Activated CD8-positive, alpha-beta memory T cell treated with anti-CD3 and anti-CD28 coated beads for 1 hour (primary cell): ENCODE measurements at places on chromosomes 1 and 21.

DNA sequence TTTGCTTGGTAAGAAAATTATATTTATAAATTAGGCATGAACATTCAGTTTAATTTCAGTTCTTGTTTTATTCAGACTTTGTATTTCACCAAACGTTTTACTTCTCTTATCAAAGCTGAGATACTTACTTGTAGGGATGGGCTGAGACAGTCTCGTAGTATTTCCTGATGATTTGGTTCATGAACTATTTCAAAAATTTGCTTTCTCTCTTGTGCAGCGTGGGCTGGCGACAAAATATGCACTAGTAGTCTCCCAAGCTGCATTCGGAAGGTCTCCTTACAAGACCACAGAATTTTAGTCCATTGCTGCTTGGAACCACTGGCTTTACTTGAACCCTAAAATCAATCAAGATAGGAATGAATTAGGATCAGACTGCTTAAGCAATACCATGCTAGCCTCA is 91.7 kb upstream of the GNG4 start:
- no peak for DNase-seq

GRCh38 chr1:244815600-244816099 is 19.8 kb upstream of the COX20 start:
- DNase-seq, result no peak

GRCh38 chr1:201702936-201703335 is 126.0 kb upstream of the IPO9 start:
- DNase-seq, result no peak

- no peak for DNase-seq
Measured at GRCh38 chr1:10630661-10631120, 155.9 kb downstream of the PEX14 start.

DNA sequence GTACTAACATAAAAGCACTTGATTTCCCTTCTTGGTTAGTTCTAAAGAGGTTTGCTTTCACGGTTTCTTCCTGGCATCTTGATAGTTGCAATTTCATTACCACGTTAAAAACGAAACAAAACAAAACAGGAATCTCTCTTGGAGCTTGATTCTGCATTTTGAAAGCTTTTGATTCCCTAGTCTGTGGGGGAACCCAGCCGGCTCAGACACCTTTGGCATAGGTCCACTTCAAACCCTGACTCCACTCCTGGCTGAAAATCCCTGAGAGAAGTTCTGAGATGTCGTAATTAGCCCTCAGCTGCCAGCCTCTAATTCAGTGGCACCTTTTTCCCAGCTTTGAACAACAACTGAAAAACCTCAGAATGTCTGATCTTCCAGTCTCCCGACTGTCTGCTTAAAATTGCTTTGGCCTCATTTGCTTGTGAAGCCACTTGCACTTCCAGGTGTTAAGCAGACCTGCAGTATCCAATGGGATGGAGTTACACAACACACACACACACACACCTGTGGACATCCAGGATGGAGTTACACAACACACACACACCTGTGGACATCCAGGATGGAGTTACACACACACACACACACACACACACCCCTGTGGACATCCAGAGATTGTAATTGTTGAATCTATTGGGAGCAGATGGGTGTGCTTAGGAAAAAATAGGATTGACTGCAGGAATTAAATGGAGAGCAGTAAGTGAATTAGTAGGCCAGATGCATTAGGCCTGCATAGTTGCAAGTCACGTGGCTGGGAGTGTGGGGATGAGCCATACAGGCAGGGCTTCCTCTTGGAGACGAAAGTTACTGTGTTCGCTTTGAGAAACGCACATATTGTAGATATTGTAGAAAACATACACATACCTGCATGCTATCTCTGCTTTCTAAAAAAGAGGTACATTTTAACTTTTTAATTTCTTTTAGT is 285.6 kb upstream of the FMN2 start:
- DNase-seq, result no peak

DNA sequence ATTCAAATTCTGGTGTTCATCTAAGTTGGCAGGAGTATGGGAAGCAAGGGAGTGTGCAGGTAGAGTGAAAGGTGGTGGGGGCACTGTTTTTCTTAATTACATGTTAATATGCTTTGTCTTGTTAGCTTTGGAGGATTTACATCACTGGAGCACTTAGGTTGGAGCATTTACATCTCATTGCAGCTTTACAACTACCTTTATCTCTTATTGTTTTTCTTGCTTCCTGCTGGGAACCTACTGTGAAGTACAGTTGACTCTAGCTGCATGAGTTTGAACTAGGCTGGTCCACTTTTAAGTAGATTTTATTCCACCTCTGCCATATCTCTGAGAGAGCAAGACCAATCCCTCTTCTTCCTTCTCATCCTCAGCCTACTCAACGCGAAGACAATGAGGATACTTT is 554.8 kb upstream of the B3GALT2 start:
- DNase-seq, result no peak

- no peak for DNase-seq
Measured at GRCh38 chr1:218558271-218558810, 213.2 kb downstream of the TGFB2 start.

DNA sequence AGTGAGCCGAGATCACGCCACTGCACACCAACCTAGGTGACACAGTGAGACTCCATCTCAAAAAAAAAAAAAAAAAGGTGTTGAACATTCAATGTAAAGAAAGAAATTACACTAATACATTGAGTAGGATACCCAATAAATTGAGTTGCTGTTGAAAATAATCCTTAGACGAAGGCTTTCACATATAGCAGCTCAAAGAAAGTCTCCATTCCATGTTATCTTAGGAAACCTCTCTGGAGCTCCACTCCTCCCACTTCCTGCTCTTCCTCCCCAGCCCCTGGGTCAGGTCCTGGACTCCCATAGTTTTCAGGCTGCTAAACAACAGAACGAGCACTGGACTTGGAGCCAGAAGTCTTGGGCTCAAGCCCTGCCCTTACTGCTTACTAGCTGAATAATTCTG is 15.6 kb upstream of the CNR2 start:
- no peak for DNase-seq

DNA sequence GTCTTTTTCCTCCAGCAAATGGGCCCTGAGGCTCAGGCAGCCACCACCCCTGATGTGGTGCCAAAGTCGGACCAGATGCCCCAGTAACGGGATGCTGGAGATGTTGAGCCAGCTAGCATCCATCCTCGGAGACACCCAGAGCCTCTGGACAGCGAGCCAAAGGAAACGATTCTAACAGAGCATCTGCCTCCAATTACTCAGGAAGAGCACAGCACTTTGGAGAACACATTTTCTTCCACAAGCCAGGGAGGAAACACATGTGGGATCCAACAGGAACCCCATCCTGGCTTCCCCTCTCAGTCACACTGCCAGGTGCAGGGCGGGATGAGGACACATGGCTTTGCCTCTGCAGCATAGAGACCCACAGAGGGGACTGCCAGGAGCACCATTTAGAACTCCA is 44.9 kb downstream of the C1orf198 start:
- no peak for DNase-seq

DNA sequence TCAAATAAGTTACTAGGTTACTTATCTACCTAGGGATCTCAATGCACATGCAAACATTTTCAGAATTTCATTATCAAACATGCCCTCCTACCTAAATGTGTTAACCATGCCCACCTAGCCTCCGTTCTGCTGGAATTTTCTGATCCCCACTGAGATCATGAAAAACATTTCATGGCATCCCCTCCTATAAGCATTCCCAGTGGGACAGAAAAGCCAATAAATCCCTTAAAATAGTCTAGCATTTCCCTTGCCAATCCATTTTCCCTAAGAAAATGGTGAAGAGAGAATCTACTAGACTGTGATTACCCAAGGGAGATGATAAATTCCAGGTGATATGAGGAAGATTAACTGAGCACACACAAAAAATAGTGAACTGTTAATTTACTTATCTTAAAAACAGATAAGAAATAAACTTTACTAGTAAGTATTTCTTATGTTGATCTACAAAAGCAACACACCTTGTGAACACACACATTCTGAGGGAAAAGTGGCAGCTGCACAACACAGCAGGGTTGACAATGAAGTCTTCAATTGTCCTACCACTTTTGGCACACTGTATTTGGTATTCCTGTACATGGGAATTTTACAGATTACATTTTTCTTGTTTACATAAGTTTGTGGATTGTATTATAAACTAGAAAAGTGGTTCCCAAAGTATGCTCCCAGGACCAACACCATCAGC is 49.6 kb downstream of the ARID4B start:
- no peak for DNase-seq

GRCh38 chr1:36919491-36920145 is 114.7 kb downstream of the GRIK3 start:
- DNase-seq, result no peak

GRCh38 chr1:209736490-209737117 is 19.2 kb upstream of the TRAF3IP3 start:
- no peak for DNase-seq

DNA sequence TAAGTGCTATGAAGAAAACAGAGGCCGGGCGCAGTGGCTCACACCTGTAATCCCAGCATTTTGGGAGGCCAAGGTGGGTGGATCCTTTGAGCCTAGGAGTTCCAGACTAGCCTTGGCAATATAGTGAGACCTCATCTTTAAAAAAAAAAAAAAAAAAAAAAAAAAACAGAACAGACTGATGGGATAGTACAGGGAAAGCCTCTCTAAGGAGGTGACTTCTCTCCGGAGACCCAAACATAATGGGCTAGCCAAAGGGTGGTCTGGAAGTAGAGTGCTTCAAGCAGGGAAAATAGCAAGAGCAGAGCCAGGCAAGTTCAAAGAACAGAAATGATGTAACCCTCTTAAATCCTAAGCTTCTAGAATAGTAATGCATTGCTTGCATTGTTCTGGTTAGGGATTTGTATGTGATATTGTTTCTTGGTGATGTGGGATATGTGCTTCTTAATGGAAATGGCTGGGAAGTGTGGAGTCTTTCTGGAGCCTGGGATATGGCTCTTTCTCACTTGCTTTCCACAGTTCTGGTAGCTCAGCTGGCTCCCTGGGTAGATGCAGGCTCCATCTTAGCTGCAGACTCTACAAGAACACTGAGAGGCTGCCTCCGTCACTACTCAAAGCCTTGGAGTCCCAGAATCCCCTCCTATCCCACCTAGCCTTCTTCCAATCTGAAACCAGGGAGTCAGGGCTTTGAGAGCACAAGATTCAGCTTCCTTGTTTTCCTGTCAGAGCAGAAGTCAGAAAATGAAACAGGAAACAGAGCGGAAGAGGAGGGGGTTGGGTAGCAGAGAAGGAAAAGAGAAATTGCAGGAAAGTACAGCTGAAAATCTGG is 1.9 kb upstream of the PIGV start:
- no peak for DNase-seq

- DNase-seq, result no peak
Measured at GRCh38 chr1:113858982-113859381, 12.5 kb downstream of the PTPN22 start.

DNA sequence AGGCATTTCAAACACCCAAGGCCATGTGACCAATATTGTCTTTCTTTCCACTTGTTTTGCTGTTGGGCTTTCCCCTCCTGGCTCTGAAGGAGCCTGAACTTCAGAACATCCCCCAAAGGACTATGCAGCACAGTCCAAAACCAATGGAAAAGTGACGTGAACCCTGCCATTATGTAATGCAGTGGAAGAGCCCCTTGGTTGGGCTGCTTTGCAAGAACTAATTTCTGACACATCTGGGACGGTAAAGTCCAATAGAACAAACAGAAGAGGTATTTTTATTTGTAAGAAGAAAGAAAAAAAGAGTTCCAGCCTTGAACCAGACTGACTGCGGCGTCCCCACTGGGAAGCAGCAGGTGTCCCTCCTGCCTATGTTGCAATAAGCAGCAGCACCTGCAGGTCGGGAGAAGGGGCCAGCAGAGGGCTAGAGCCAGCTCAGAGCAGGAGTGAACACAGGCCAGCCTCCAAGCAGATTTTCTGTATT is 116.7 kb downstream of the CDC7 start:
- DNase-seq, result no peak

DNA sequence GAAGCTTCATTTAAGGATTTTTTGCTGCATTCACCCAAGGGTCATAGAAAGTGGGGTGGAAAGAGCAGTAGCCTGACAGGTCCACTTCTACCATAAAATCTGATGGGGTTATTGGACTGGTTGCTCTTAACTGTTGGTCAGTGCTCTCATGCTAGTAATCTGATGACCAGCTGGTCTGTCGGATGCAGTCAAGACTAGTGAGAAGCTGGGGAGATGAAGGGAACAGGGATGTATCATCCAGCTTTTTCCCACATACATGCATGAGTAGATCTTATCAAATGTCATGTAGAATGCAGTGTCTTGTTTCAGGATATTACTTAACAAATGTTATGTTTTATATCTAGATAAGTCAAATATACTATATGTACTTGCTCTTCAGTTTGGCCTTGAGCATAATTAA is 11.1 kb downstream of the ATP1B1 start:
- no peak for DNase-seq

DNA sequence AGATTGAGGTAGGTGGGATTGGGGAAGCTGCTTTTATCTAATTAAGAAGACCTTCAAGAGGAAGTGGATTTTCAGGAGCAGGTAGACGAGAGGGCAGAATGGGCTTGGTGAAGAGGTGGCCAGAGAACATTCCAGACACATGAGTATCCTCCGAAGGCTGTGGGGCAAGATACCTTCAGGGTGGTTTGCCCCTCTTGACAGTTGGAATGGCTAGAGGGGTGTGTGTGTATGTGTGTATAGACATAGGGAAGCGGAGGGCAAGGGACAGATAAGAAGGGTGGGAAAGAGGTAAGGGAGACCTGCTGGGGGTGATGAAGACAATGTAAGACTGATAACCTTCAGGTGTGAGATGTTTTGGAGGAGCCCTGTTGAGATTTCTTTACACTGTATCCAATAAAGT is 46.8 kb upstream of the TSPAN2 start:
- DNase-seq, result no peak

- DNase-seq, result no peak
Measured at GRCh38 chr1:10497109-10497508, 22.4 kb downstream of the PEX14 start.

DNA sequence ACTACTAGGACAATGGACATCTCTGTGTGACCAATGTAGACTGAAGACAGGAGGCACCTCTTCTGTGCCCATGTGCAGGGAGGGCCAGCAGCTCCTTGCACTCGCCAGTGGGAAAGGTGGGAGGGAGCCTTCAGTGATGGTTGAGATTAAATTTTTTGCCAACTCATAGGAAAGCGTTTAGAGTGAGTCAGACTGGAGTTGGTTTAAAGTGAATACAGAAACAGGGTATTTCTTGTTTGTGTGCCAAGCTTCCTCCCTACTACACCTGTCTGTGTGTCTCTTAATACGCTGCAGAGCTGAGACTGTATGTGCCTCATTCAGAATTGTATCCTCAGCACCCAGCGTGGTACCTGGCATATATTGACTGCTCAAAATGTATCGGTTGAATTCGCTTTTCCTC is 13.5 kb upstream of the COL16A1 start:
- no peak for DNase-seq

DNA sequence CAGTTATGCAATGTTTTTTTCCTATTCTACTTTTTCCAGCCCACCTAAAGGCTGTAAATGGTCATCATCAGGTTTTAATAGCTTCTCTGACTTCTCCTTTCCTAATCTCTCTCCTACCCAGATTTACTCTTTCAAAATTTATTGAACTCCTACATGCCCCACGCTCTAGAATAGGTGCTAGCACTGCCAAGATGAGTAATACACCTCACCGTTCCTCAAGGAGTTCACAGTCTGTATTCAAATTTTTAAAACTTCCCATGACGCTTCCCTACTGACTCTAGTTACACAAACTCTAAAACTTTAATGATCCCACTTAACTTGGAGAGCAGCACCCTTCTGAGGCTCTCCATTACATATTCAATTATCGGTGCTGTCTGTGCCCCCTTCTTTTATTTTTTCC is 51.6 kb downstream of the ALG14 start:
- no peak for DNase-seq

- DNase-seq, result no peak
Measured at GRCh38 chr1:157034137-157034800, 11.3 kb downstream of the ARHGEF11 start.
